ENCODE measurements at places on chromosomes 3 and 15.

DNA sequence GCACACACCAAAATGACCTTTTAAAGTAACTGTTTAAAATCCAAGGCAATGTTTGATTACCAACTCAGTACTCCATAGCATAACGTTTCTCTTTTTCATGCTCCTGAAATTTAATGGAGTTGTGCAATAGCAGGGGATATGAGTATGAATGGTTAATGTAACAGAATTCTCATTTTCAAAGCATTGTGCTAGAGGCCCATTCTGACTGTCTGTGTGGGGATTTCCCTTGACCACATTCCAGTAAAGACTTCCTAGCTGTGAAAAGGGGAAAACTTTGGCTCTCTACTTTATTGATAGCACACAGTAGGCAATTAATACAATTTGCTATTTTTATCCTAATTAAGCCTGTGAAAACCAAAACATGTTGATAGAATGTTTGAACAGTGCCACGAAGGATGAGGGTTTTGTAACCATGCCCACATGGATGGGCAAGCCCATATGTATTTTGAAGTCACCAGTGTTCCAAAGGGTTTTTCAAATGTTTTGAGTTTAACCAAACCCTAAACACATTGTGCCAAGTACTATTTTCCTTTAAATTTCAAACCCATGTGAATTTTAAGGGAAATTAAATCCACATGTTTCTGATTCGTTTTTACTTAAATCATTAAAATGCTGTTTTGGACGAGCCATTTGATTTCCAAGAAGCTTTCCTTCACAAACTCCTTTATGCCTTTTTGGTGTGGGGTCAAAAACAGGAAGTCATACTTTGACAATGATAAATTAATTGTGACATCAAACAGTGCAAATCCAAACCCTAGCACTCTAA is 261.2 kb downstream of the SHOX2 start:
- DNase-seq, result no peak

GRCh38 chr15:48871542-48871941 is 6.4 kb upstream of the EID1 start:
- no peak for DNase-seq

GRCh38 chr3:64031540-64032508 is 8.5 kb upstream of the PSMD6 start:
- no peak for DNase-seq

GRCh38 chr15:41934843-41935242 is 37.5 kb downstream of the EHD4 start:
- peak; percentile 74 for DNase-seq

GRCh38 chr3:142279965-142280590 is 54.7 kb upstream of the GK5 start:
- peak; percentile 53 for DNase-seq

- DNase-seq, result no peak
Observed at GRCh38 chr3:131470377-131470776, 32.4 kb downstream of the MRPL3 start.

DNA sequence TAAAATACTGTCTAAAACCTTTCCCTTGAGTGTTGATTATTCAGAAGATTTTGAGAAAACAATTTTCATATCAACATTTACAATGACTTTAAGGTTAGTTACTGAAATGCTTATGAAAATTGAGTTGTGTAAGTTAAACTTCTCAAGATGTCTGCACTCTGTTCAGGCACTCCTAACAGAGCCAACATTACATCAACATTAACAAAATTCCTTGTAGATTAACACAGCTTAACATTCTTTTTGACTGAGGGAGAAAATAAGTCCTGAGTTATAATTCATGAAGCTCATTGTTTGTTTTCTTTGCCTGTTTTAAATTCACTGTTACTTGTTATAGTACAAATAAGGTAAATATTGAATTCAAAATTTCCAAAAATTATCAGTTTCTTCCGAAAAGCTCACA is 9.0 kb downstream of the ACKR4 start:
- no peak for DNase-seq

DNA sequence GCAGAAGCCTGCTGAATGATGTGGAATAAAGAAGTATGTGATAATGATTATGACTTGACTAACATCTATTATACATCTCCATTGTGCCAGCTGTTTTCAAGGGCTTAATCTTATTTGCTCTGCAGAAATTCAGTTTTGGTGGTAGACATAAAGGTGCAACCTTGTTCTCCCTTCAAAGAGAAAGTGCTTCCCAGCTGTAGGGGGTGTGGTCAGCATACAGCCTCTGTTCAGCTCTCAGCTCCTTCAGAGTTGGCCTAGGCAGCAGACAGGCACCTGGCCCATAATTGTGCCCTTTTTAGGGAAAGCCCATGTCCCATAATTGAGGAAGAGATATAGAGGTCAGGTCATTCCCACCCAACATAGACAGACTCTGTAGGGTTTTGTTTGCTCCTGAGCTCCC is 104.3 kb upstream of the EOMES start:
- no peak for DNase-seq

- no peak for DNase-seq
Observed at GRCh38 chr3:192229866-192230265, 497.5 kb downstream of the FGF12 start.

DNA sequence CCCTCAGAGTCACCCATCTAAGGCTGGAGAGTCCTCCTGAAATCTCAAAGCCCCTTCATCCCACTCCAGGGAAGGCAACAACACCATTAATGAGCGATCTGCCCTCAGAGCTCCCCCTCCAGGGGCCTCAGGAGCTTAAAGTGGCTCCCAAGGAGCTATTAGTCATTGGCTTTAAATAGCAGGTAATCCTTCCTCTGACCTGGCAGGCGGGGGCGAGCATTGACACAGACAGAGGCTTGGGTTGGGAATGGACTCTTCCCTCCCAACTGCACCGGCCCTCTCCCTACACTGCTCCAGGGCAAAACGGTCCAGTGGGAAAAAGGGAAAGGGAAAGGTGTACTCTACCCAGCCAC is 1.4 kb downstream of the MFGE8 start:
- no peak for DNase-seq

DNA sequence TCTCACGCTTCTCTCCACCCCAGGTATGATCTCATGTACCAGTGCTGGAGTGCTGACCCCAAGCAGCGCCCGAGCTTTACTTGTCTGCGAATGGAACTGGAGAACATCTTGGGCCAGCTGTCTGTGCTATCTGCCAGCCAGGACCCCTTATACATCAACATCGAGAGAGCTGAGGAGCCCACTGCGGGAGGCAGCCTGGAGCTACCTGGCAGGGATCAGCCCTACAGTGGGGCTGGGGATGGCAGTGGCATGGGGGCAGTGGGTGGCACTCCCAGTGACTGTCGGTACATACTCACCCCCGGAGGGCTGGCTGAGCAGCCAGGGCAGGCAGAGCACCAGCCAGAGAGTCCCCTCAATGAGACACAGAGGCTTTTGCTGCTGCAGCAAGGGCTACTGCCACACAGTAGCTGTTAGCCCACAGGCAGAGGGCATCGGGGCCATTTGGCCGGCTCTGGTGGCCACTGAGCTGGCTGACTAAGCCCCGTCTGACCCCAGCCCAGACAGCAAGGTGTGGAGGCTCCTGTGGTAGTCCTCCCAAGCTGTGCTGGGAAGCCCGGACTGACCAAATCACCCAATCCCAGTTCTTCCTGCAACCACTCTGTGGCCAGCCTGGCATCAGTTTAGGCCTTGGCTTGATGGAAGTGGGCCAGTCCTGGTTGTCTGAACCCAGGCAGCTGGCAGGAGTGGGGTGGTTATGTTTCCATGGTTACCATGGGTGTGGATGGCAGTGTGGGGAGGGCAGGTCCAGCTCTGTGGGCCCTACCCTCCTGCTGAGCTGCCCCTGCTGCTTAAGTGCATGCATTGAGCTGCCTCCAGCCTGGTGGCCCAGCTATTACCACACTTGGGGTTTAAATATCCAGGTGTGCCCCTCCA is 19.1 kb downstream of the TYRO3 start:
- DNase-seq, result no peak

GRCh38 chr15:39511000-39511915 is 69.6 kb upstream of the THBS1 start:
- no peak for DNase-seq

DNA sequence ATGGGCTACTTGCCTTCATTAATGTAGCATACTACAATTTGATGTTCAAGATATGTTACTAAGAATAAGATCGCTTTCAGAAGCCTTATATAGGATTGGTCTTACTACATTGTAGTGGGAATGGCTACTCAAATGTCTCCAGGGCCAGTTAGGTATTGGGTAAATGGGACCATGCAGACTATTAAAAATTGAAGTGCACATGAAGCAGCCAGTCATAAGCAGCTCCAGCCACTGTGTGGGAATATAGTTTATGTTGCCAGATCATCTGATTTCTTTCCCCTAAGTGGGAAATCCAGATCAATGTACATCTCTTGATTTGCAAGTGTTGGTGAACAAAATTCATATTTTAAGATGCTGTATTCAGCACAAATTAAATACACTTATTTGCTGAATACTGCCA is 5.1 kb downstream of the CTNNB1 start:
- DNase-seq, result no peak

- DNase-seq, result no peak
Observed at GRCh38 chr3:1251282-1252060, 158.6 kb downstream of the CNTN6 start.

DNA sequence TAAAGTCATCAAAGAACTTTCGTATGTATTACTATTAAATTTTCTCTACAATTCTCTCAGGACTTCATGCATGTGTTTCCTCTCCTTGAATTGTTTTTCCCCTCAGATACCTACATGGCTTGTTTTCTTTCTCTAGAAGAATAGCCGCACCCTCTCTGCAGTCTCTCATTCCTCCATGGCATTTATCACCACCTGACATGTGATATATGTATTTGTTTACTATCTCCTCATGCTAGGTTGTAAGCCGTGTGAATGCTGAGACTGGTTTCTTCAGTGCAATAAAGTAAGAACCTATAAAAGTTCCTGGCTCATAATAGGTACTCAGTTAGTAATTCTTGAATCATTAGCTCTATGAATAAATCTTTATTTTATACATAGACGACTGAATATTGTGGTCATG is 149.2 kb downstream of the CNTN4 start:
- no peak for DNase-seq

- no peak for DNase-seq
Observed at GRCh38 chr3:171346582-171347300, 113.5 kb downstream of the TNIK start.

GRCh38 chr3:148914936-148915690 is 50.0 kb downstream of the CPA3 start:
- no peak for DNase-seq

DNA sequence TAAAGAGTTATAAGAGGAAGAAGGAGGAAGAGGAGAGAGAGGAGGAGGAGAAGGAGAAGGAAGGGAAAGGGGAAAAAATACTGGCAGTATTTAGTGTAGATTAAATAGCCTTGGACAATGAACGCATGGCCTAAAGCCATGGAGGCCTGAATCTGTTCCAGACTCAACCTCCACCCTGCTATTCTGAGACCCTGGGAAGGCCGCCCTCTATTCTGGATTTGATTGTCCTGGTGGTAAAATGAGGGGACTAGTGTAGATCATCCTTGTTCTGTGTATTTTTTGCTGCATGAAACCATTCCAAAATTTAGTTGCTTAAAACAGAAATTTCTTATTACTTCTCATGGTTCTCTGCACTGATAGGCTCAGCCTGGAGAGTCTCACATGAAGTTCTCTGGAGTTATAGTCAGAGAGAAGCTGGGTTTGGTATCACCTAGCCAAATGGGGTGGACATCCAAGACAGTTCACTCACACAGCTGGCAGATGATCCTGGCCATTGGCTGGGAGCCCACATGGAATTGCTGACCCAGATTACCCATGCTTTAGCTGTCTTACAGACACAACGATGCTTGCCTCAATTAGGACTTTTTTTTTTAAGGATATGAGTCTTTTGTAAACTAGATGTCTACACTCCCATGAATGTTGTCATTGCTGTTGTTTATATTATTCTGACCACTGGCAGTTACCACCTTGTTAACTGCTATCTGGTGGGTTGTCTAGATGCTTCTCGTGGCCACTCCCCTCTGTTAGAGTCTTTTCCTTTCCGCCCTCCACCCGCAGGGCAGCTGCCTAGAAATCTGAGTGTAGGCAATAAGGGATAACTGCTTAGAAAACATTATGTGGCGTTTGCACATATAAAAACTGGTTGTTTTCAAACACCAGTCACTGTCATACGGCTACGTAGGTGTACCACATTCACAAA is 149.9 kb downstream of the SST start:
- DNase-seq, result no peak

DNA sequence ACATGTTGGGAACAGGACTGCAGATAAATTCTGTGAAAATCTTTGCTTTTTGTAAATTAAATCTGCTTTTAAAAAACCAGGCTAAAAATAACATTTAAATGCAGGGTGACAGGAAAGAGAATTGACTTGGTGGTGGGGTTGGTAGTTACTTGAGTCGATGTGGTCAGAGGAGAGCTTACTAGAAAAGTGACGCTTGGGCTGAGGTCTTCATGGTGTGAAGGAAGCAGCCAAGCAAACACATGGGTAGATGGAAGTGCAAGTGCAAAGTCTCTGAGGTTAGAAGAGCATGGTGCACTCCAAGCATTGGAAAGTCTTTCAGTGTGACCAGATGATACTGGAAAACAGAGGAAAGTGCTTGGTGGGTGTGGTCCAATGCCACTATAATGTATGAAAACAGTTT is 86.4 kb upstream of the THBS1 start:
- DNase-seq, result no peak

DNA sequence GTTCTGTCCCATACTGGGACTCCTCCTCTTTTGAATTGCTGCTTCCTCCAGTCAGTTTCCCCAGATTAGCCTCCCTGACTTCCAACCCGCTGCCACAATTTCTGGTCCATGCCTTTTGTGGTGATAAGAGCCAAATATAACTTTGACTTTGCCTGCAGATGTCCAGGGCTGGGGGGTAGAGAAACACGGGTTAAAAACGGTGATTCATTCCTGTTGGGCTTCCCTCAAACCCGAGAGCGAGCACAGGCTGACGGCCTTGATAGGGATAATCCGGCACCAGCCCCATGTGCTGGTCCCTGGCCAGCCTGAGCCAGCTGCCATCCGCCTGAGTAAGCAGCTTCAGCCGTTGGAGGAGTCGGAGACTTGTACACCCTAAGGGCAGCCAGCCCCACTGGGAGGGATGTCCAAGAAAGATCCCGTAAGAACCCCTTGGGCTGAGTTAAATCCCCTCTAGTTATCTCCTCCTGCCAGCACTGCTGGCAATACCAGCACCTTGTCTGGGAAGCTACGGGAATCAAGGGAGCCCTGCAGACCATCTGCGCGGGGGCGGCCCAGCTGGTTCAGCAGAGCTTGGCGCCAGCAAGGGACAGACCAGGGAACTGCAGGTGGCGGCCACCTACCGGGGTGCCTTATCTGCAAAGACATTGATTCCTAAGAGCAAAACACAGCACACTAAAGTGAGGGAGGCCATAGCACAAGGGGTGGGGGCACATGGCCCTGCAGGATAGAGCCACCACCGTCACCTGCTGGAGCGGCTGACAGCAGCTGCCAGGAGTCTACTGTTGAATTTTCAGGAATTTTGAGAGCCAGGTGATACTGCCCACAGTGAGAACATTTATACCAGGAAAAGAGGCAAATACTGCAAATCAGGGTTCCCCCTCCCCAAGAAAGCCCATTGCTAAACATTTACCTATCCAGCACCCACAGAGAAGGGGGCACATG is 18.1 kb downstream of the CSPG4 start:
- no peak for DNase-seq

DNA sequence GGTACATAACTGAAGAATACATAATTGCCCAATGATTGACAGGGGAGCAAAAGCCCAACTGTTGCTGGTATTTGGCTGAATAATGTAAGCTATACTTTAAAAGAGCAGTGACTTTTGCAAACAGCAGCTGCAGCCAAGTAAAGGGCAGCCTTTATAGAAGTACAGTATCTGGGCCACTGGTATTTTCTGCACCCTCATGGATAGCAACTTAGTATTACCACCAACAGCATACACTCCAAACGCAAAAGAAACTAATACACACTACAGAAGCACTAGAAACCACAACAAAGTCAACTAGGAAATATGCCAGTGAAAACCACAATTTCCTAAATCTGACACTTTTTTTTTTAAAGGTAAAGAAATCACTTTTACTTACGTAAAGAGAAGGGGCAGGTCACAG is 206.1 kb downstream of the TIGIT start:
- DNase-seq, result no peak

Measured in stimulated activated CD4-positive, alpha-beta T cell treated with anti-CD3 and anti-CD28 coated beads, Interleukin-4, amount 100 ng/mL, for 24 hours (primary cell).